ENCODE measurements at places on chromosomes 5 and 9.

DNA sequence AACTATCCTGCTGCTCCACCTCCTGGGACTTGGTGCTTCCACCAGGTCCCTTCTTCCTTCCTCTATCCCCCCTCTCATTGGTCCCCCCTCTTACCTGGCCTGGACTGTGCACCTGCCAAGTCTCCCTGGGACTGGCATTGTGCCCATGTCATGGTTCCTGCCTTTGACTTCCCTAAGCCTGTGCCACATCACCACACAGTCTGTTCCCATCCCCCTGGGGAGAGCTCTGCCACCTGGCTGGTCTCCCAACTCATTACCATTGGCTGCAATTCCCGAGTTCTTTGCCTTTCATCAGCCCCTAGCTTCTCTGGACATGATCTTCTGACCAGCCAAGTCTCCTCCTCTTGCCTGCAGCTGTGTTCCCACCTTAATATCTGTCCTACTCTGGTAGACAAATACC is 180.3 kb downstream of the SREK1 start:
- no peak for DNase-seq

- no peak for DNase-seq
Observed at GRCh38 chr5:80863708-80864107, 96.5 kb upstream of the RASGRF2 start.

- no peak for DNase-seq
Observed at GRCh38 chr9:138073408-138073807, 195.8 kb downstream of the CACNA1B start.

DNA sequence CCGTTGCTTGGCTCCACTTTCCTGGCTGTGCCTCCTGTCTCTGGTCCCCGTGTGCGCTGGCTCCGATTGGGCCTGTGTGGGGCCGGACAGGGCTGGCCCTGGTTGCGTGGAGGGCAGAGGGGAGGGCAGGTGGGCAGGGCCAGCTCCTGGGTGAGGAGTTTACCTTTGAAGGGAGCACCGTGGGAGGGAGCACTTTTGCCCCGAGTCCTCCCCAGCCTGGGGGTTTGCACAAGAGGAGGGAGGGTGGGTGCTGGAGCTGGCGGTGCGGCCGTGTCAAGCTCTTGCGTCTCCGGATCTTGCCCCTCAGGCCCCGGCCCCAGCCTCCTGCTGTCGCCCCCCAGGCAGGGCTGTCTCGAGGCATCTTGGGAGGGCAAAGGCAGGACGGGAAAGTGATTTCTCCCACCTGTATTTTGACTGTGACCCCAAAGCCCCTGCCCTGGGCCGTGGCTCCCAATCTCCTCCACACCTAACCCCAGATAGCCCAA is 48.3 kb upstream of the EXOC3 start:
- DNase-seq: no peak

DNA sequence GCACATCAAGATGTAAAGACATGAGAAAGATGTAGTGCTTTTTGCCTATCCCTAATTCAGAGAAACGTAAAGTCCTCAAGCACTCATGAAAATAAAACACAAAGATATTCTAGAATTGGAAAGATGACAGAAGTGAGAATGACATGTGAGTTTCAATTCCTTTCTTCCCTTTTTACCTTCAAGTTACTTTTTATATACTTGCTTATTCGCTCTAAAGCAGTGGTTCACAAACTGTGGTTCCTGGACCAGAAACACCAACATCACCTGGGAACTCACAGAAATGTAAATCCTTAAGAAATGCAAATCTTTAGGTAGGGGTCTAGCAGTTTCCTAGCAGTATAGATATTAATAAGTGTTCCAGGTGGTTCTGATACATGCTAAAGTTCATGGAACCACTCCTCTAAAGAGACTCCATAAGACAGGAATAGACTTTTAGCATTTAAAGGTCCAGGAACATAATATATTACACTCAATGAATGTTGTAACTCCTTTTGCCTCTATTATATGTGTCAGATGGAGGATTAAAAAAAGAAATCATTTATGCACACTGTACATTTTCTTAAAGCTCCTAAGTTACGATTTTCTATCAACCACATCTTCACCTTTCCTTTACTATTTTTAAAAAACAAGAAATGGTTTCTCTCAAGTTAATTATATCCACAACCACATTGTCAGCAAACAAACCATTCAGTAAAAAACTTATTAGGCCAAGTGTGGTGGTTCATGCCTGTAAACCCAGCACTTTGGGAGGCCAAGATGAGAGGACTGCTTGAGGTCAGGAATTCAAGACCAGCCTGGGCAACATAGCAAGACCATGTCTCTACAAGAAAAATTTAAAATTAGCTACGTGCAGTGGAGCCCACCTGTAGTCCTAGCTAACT is 39.9 kb downstream of the ERP44 start:
- no peak for DNase-seq

Measured in astrocyte of the cerebellum (primary cell).